ENCODE measurements at places on chromosomes 13 and 19.

- no peak for DNase-seq
These were observed 276.3 kb upstream of the PRR20A start for GRCh38 chr13:56864451-56864850.

- no peak for DNase-seq
These were observed 3.5 kb upstream of the TLE5 start for GRCh38 chr19:3065675-3066357.

DNA sequence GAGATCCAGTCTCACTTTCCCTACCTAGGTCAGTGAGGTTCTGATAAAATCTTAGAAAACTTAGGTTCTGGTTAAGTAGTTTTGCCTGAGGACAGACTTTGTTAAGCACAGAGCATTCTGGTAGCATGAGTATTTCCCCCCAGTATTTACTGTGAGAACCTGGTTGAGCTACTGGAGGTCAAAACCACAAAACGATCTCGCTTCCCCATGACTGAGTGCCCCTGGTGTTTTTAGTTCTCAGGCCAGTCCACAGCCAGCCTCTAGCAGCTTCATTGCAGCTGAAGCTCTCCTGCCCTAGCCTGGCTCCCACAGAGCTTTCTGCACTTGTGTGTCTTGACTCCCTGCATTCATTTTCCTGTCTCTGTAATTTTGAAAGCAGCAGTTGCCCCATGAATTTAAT is 1138.2 kb downstream of the UQCRFS1 start:
- DNase-seq: no peak

DNA sequence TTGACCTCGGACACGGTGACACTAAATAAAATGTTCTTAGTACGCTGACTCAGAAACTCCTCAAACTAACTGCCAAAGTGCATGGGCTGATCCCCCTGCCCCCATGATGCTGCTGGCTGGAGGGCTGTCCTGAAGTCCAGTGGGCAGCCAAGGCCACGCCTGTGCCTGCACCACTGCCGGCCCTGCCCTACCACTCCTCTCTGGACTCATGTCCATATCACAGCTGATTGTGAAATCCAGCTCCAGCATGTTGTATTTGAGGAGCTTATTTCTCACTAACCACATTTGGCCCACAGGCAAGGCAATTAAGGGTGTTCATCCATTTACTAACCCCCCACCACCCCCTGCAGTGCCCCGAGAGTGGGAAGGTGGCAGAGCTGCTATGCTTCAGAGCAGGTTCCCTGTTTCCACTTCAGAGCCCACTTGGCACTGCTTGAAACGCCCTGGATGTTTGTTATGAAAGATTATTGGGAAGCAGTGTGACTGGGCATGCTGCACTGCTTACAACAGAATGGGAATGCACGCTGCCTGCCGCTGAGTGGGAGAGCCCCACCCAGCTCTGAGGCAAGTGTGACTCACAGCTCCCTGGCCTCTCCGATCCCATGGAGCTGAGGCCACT is 114.0 kb downstream of the UQCRFS1 start:
- DNase-seq: no peak

DNA sequence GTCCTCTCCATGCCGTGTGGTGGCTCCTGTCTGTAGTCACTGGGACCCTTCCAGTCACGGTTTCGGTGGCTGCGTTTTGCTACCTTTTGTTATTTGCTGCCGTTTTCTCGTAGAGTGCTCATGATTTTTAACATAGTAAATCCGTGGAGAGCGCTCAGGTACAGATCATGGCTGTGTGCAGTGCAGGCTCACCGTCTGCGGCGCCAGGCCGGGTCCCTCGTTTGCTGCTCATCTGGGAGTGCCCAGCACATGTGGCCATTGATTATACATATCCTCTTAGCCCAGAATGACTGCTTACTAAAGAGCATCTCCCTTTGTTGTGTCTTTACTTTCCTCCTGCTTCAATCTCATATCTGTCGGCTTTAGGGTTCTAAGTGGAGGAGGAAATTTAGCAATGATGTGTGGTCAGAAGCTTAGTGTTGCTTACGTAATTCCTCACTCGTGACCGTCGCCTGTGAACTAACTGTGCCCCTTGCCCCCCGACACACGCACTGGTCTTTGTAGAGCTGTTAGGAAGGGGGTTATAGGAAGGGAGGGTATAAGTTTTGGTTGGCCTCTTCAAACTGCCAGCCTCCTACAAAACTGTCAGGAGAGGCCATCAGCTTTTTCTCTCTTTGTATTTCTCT is 31.8 kb downstream of the TFDP1 start:
- no peak for DNase-seq

DNA sequence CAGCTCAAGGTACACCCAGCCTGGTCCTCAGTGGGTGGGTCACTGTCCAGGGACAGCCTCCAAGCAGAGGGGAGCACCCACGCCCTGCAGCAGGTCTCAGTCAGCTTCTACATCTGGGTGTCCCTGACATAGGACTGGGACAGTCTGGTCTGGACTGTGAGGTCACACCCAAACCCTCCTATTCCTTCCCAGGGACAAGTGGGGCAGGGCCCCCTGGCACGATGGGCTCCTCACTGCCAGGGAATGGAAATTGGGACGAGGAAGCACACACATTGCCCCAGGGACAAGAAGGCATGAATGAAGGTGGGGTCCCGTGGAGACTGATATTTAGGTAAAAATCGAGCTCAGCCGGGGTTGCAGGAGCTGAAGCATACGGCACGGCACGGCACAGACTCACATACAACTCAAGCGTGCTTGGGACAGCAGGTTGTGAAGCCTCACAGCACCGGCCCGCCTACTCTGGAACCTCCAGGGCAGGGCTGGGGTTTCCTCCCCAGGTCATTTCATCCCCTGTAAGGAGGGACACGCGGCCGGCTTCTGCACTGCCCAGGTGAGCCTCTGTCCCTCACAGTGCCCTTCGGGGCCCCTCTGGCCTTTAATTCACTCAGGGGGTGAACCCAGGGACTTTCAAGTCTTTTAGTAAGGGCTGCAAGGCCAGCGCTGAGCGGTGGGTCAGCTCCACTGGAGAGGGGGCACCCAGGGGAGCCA is 3.5 kb downstream of the PNMA8B start:
- no peak for DNase-seq
